Activated T-cell treated with anti-CD3 and anti-CD28 coated beads, Interleukin-2, amount 50 U/mL, for 4 hours (primary cell): ENCODE measurements at places on chromosomes 16 and 17.
A peak's percentile ranks its signal among the peaks of the same experiment; 100 is the strongest.

DNA sequence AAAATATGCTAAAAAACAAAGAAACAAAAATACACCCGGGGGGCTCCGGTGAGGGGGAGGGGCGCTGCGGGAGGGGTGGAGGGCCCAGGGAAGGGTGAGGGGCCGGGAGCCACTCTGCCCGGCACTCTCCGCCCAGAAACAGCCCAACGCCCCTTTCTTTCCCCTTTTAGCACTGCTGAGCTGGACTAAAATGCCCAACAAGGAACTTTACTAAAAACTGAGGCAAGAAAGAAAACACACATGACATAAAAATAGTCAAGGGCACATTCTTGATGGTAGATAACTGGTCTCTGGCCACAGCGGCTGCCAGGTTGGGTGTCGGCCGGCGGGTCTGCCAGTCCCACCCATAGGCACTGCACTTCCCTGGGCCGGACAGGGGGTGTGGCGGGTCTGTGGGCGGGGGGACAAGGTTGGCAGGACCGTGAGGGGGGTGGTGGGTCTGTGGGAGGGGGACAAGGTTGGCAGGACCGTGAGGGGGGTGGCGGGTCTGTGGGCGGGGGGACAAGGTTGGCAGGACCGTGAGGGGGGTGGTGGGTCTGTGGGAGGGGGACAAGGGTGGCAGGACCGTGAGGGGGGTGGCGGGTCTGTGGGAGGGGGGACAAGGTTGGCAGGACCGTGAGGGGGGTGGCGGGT lies 20.9 kb downstream of the METRNL start:
- DNase-seq: no peak

GRCh38 chr16:89114159-89114981 lies 20.7 kb downstream of the ACSF3 start:
- DNase-seq: no peak

DNA sequence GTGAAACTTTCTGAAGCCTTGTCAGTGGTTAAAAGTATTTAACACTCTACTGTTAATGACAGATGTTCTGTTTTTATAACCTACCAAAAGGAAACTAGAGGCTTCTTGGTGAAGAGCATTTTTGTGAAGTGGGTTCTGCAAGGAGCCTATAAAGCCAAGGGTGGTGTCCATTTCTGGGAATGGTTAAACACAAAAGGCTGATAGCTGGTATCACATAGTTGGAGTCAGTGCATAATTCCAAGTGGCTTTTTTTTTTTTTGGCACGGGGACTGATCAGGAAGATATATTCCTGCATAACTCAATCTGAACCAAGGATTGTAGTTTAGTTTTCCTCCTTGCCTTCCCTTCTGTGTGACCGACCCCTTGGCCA lies 27.6 kb upstream of the KPNB1 start:
- DNase-seq: no peak

- peak; percentile 52 for DNase-seq
Measured at GRCh38 chr17:42403150-42403549, 14.9 kb upstream of the STAT3 start.

DNA sequence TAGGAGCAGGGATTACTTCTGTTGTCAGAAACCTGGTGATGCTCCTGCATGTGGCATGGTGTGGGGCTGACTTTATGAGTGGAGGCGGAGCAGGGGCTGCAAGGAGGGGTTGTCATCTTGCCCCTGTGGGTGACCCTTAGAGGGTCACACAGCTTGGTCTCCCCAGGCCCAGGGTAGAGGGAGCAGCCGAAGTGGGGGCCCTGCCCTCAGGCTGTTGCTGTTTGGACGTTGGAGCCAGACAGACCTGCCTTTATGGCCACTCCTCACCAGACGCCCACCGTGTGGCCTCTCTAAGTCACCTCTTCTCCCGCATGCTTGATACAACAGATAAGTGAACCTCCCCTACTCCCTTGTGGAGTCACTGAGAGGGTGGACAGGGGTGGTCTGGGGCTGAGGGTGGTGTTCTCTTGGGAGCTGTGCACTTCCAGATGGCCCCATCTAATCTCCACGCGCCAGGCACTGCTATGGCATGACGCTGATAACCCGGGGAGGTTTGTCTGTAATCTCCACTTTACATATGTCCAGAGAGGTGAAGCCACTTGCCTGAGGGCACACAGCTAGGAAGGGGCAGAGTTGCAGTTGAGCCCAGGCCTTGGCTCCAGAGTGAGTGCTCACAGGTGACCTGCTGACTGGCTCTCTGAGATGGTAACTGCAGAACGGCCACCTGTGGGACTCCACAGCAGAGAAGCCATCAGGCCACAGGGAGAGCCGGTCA lies 10.0 kb downstream of the MAP2K3 start:
- no peak for DNase-seq

DNA sequence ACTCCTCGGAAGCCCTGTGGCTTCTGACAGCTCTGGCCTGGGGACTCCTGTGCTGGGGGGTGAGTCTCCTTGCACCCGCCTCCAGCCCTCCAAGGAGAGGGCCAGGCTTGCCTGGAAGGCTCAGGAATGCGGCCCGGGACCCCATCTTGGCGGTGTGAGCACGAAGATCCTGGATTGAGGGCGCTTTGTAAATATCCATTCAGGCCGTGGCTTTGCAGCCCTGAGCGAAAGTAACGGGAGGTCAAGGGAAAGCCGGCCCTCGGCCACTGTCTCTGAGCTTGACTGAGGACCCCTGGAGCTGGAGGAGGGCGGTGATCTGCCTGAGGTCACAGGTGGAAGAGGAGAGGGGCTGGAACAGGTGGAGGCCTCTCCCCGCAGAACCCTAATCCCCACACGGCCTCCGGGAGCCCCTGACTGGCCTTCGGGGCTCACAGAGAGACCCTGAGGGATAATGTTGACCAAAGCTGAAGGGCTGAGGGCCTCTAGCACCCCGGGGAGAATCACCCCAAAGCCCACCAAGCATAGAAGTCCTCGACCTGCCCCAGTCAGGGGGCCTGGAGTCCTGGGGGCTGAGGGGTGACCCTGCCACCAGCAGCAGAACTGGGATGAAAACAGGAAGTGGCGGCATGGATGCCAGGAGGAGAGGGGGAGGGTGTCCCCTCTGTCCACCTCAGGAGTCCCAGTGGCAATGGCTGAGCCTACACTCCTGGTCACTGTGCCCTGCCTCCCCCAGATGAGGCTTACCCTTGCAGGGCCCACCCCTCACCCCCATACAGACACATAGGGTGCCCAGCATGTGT lies 8.3 kb upstream of the RASD1 start:
- no peak for DNase-seq

GRCh38 chr17:72385475-72385874 lies 264.7 kb downstream of the SOX9 start:
- DNase-seq: no peak

- DNase-seq: peak; percentile 49
Measured at GRCh38 chr17:4715063-4715744, 4.8 kb downstream of the ARRB2 start.

DNA sequence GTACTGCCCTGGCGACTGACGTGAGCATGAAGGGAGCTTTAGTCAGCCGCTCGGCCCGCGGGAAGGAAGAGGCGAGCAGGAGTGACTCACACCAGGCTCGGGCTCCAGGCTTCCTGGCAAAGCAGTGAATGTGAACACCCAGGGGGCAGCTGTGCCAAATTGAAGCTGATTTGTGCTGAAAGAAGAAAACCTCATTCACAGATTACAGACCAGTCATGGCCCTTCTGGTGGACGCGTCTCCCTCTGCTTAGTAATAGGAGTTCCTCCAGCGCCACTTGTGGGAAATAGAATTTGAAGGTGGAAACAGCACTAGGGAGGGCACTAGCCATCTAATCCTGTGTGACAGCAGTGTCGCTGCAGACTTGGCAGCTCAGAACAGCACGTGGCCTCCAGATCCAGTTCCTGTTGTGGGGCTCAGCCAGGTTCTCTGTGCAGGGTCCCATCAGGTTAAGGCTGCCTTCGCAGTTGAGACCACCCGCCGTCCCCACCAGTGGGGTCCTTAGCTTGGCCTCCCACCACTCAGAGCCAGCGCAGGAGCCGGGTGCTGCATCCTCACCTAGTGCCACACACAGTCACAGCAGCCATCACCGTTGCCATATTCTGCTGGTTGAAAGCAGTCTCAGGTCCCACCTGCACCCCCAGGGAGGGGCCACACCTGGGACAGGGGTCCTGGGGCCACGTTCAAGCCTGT lies 164.5 kb upstream of the CHMP6 start:
- DNase-seq: no peak

GRCh38 chr16:1923299-1924034 lies 5.3 kb upstream of the HS3ST6 start:
- no peak for DNase-seq

GRCh38 chr17:76147211-76148014 lies 6.4 kb upstream of the FOXJ1 start:
- no peak for DNase-seq

GRCh38 chr17:43907425-43907981 lies at the start of gene MPP2:
Gene MPP2 (minus strand): TSS chr17:43907536. CDS start chr17:43904460, 3,076 bp downstream.
- peak; percentile 47 for DNase-seq

DNA sequence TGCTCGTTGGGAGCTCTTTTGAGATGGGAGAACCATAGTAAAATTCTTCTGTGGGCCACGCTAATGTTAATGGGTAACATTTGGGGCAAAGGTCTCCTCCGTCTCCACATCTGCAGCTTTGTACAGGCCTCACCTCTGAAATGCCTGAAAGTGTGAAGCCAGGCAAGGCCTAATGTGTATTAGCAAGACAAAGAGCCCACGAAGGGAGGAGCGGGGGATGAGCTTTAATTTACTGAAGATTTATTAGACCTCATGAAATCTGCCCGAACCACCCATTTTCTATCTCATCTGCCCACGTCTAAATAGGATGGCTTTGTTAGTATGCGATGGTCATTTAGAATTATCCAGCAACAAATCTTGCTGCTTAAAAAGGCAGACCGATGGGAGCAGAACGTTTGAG lies 408.9 kb downstream of the PMP22 start:
- DNase-seq: no peak

DNA sequence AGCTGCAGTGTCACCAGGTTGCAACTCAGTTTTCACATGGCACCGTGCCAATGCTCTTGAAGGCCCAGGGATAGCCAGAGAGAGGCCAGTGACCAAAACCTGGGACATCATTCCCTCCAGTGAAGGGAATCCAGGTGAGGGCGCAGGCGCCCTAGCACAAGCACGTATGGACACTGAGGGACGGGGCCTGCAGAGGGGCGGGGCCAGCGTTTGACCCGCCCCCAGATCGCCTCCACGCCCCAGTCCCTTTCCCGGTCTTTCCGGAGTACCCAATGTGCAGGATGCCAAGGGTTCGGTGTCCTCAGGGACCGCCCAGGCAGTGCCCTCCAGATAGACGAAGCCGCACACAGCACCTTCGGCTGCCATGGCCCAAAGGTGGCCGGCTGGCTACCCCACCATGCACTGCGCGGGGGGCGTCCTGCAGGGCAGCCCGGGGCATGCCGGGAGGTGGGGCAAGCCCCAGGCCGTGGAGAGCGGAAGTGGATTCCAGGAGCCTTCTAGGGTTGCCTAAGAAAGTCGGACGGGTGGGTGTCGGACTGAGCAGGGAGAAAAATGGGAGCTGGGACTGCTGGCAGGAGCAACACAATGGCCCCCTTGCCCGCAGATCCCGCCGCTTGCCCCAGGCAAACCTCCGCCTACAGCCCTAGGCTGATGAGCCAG lies 4.6 kb downstream of the SLC12A4 start:
- DNase-seq: no peak

DNA sequence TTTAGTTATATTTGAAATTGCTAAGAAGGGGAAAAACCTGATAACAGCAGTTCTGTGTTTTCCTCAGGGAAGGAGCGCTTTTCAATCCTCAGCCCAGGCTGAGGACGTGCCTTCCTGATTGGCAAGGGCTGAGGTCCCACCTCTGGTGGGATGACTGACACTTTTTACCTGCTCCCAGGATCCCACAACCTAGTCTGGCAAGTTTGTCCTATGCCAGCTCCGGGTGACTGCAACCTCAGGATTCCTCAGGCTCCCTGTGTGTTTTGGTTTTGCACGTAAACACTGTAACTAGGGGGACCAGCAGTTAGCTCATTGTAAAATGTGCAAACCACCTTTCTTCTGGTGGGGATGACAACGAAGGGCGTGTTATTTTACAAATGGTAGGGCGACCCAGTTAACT lies 7.5 kb downstream of the MARCHF10 start:
- DNase-seq: no peak

DNA sequence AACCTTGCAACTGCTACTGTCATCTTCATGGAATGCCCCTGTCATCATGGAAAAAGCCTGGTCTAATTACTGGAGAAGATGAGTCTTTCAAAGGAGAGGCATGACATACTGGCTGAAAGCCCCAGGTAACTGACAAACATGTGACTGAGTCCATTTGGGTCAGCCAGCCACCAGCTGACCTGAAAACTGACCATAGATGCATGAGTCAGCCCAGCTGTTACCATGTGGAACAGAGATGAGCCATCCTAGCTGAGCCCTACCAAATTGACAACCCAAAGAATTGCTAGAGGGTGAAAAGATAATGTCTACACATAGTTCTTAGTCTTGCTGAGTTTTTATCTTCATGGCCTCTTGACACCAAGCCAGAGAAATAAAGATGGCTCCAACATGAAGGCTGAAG lies 311.8 kb downstream of the UTP18 start:
- no peak for DNase-seq

DNA sequence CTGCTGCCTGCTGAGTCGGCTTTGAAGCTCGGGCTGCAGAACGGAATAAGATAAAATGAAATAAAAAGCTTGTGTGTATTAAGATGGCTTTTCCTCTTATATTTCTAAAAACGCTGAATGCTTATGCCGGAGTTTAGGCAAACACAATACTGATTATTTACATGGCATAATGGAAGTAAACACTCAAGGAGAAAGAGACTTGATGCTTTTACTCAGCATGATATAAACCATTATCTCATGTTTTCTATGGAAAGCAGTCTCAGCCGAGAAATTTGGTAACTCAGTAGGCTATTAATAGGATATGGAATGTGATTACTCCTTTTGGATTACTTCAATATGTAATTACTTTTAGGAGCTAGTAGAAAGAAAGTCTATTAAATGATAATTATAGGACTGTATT lies 153.3 kb downstream of the CDH11 start:
- no peak for DNase-seq

- DNase-seq: peak; percentile 29
Measured at GRCh38 chr16:57260294-57260929, 15.4 kb downstream of the ARL2BP start.

GRCh38 chr17:30913955-30914354 lies 7.8 kb upstream of the ADAP2 start:
- DNase-seq: no peak

GRCh38 chr16:22278441-22279230 lies 18.6 kb upstream of the POLR3E start:
- no peak for DNase-seq
